Frontal cortex (tissue), 4 donors: ENCODE measurements at places on chromosomes 7 and 10. TPM values are rescaled to one million over a fixed set of nuclear protein-coding genes. Genes with fewer than 3 reads are reported as not detected.

Gene NKX2-3
- total RNA-seq, result under 0.01 TPM

Gene GOLGA7B
- 17.9 TPM for total RNA-seq

Gene ABCB4
- 1.2 TPM for total RNA-seq

Gene RBM33
- total RNA-seq, result 44.4 TPM

Gene OR2A1
- total RNA-seq, result not detected

Gene EPDR1
- total RNA-seq, result 20.0 TPM

Gene GDF10
- total RNA-seq, result 6.5 TPM

Gene TES
- total RNA-seq, result 15.9 TPM

Gene HOXA4
- not detected for total RNA-seq

Gene COBL
- 2.4 TPM for total RNA-seq

Gene FZD8
- 13.0 TPM for total RNA-seq

Gene LIPN
- total RNA-seq, result not detected

Gene RNF32
- total RNA-seq, result 1.2 TPM

Gene SUN3
- not detected for total RNA-seq

Gene SFXN2
- 4.1 TPM for total RNA-seq

Gene ARHGAP12
- 58.7 TPM for total RNA-seq

Gene PLXDC2
- total RNA-seq, result 10.6 TPM

Gene CRYGN
- total RNA-seq, result under 0.01 TPM
